HFFc6 (cell line): ENCODE measurements at places on chromosomes 7 and 10.

DNA sequence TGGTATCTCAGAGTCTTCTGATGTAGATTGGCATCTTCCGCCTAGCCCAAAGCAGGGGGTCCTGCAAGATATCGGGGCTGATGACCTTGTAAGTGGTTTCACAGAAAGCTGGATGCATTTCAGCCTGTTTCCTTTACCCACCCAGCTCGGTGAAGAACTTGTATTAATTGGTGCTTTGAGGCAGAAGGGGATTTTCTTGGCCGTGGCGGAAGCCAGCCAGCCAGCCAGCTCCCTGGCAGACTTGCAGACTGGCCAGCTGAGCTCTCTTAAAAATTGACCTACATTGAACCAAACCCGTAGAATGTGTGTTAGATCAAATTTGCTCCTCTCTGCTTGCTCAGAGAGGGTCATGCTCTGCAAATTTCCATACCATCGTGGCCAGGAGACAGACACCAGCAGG, 218.4 kb downstream of the ADAM12 start:
- no peak for DNase-seq

DNA sequence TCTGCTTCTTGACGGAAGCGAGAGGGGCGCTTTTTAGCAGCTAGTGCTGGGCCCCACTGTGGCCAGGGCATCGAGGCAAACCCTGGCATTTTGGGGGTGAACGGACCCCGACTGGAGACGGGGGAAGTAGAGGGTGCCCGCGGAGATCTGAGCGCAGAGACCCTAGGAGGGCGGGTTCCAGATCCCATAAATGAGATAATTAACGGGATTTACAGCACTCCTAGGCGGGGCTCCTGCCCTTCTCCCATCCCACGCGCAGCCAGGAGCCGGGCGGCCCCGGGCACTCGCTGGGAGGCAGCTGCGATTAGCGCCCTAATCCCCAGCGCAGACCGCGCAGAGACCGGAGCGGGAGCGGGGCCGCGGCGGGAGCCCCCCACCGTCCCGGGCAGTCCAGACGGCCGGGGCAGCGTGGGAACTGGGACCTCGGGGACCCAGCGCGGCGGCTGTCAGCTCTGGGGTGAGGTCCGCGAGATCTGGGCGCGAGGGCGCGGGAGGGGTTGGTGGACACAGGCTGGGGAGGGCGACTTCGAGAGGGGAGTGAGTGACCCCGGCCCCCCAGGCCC, 735 bp downstream of the JCAD start:
- DNase-seq, result no peak

- no peak for DNase-seq
Observed at GRCh38 chr7:8353991-8354390, 79.4 kb upstream of the NXPH1 start.

DNA sequence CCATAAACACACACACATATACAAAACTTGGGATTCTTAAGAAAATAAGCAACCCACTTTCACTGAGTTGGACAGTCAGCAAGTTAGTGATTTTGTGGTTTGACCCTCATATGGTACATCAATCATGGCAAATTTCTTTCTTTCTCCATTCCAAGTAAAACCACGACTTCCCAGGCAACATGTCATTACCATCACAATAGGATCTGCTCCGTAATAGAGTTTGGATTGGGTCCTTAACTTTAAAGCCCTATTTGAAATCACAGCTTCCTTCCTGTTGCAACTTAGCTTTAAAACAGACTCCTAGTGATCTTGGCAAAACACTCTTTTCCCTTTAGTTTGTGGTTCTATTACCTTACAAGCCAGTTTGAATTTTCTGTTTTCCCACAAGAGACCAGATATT, 483.6 kb downstream of the INHBA start:
- no peak for DNase-seq

GRCh38 chr10:124315591-124316270, 103.0 kb downstream of the OAT start:
- no peak for DNase-seq

- no peak for DNase-seq
Observed at GRCh38 chr10:31014161-31014875, 17.3 kb downstream of the ZNF438 start.

DNA sequence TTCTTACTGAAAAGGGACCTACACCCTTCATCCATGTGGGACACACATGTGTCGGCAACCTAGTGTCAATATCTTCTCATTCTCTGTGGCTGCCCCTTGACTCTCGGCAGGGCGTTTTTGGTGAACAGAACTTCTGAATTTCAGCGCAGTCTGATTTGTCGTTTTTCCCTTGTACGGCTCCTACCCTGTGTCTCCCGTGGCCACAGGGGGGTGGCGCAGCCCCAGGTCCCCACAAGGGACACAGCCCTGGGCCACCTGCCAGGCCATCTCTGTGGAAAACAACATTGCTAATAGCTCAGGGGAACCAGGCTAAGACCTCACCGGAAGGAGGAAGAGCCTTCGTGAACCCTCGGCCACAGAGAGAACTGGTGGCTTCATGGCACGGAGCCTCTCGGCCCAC, 53.1 kb upstream of the NKX6-2 start:
- DNase-seq, result no peak
